Left lobe of liver (tissue), 2 donors: ENCODE measurements at places on chromosomes 12 and 14. TPM values are rescaled to one million over a fixed set of nuclear protein-coding genes. Genes with fewer than 3 reads are reported as not detected.

FGD4 gene
- total RNA-seq, result 21.6 TPM

- DNase-seq, result no peak
Measured at GRCh38 chr12:66142826-66143225, 12.3 kb upstream of the LLPH start.

- no peak for DNase-seq
Measured at GRCh38 chr12:109632342-109632741, 58.7 kb downstream of the MVK start.

DNA sequence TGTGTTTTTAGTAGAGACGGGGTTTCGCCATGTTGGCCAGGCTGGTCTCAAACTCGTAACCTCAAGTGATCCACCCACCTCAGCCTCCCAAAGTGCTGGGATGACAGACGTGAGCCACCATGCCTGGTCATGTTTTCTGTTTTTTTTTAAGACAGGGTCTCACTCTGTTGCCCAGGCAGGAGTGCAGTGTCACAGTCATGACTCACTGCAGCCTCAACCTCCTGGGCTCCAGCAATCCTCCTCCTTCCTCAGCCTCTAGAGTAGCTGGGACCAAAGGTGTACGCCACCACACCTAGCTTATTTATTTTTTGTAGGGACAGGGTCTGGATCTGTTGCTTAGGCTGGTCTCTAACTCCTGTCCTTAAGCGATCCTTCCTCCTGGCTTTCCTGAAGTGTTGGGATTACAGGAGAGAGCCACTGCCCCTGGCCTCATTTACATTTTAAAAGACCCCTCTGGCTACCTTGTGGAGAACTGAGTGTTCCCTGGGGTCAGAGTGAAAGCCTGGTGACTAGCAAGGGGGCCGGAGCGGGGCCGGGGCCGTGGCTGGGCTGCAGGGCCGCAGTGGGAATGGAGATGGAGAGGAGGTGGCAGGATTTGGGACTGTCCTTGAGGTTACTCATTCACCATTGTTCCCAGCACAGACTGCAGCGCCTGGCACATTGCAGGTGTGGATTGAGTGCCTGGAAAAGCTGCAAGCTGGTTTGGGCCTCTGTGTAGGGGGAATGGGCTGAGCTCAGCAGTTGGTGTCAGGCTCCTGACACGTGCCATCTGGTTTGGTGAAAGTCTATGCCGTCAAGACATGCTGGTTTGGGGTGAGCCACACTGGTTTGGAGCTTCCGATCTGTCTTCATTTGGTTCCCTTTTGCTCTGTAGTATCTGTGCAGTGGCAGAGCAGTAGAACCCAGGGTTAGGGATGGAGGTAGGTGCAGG lies 18.1 kb downstream of the KMT5A start:
- DNase-seq, result no peak

AKAP6 gene
- total RNA-seq, result 7.2 TPM

GRCh38 chr14:99531251-99532096 lies 50.3 kb downstream of the CCNK start:
- DNase-seq, result no peak

GRCh38 chr14:91115986-91116770 lies 2.3 kb downstream of the DGLUCY start:
- no peak for DNase-seq

DNA sequence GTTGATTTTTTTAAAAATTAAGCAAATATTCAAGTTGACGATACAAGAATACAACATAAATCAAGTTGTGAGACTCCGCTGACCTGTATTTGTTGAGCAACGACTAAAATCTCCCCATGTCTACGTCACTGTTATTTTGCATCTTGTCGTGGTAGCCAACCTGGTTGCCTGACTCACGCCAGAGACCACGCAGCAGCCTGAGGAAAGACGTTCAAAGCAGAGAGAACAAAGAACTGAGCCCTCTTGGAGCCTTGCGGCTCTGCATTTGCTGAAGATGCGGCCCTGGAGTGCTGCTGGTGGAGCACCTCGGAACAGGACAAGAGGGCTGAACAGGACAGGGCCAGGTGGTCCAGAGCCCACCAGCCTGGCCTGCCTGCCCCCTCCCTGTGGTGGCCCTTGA lies 21.4 kb upstream of the DIO3 start:
- DNase-seq, result no peak

IAPP gene
- 0.25 TPM for total RNA-seq

GRCh38 chr14:37792124-37792523 lies 196.7 kb downstream of the TTC6 start:
- DNase-seq, result no peak

- DNase-seq, result no peak
Measured at GRCh38 chr12:53969588-53970259, 3.2 kb upstream of the HOXC11 start.

DNA sequence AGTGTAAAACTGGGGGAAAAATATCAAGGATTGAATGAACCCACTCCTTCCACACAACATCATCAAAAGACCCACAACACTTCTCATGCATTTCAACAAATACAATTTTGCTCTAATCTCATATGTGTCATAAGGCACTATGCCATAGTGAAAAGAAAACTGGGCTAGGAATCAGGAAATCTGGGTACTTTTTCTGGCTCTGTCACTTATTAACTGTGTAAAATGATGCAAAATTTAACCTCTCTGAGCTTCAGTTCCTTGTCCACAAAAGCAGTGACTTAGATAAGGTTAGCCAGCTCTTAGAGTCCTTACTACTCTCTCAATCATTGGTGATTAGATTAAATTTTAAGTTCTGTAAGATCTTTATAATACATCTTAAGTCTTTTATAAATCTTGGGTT lies 250.5 kb upstream of the SOX5 start:
- DNase-seq, result no peak

GRCh38 chr14:32367516-32367915 lies 38.4 kb downstream of the AKAP6 start:
- no peak for DNase-seq

GRCh38 chr12:989751-990660 lies 1.0 kb upstream of the ERC1 start:
- peak; percentile 82 for DNase-seq

TIMELESS gene
- total RNA-seq, result 8.6 TPM

GIT2 gene
- 15.5 TPM for total RNA-seq

DNA sequence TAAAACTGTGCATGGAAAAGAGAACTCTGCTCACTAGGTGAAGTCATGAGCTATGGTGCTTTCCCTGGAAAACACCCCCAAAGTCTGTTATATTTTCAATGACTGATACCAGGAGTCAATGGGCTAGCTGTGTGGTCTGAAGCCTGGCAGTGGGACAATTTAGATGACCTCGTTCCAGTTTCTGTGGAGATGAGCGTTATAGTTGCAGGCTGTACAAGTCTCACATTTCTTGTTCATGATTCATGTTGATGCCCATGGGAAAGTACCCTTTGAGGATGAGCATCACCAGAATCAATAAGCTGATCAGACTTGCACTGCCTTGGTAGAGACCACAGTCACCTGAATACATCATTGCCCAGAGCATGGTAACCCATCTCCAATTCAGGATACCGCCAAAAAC lies 70.7 kb downstream of the NOVA1 start:
- DNase-seq, result no peak
